ENCODE measurements at places on chromosomes 7 and 10. TPM values are rescaled to one million over a fixed set of nuclear protein-coding genes. Genes with fewer than 3 reads are reported as not detected.

The ENTPD1 gene
- not detected for total RNA-seq

DNA sequence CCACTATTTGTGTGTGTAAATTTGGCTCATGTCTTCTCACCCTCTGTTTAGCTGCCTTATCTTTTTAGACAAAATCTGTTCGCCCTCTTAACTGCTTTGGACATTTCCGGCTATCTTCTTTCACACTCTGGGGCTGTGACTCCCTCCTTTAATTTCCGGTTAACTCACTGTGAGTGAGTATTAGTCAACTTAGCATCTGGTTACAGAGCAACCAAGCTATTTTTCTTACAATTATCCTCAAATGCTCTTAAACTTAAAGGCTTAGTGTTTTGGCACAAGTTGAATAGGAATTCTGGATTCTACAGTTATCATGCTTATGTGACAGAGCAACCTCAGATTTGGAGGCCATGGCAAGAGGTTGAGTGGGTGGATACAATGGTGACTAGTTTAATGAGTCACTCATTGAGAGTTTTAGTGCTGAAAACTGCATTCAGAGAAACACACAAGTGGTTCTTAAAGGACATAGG, 177.6 kb upstream of the SEMA3A start:
- peak overlapping the region; percentile 53 for H3K4me3 ChIP-seq
- no peaks in the 10 kb centered on the region for H3K27me3 ChIP-seq
- H3K27ac ChIP-seq: peak overlapping the region; percentile 85
- peaks cover 27% of the 10 kb centered on the region for H3K4me1 ChIP-seq
- no peaks in the 10 kb centered on the region for H3K36me3 ChIP-seq

- no peaks in the 10 kb centered on the region for H3K36me3 ChIP-seq
- H3K27me3 ChIP-seq: peaks cover 18% of the 10 kb centered on the region
- H3K4me3 ChIP-seq: no peak overlapping the region
- DNase-seq: peak; percentile 82
- H3K27ac ChIP-seq: no peak overlapping the region
- H3K4me1 ChIP-seq: peaks cover 17% of the 10 kb centered on the region
Measured at GRCh38 chr10:49601857-49602256, 8.3 kb upstream of the SLC18A3 start.

The HNRNPF gene
- total RNA-seq: 172 TPM

DNA sequence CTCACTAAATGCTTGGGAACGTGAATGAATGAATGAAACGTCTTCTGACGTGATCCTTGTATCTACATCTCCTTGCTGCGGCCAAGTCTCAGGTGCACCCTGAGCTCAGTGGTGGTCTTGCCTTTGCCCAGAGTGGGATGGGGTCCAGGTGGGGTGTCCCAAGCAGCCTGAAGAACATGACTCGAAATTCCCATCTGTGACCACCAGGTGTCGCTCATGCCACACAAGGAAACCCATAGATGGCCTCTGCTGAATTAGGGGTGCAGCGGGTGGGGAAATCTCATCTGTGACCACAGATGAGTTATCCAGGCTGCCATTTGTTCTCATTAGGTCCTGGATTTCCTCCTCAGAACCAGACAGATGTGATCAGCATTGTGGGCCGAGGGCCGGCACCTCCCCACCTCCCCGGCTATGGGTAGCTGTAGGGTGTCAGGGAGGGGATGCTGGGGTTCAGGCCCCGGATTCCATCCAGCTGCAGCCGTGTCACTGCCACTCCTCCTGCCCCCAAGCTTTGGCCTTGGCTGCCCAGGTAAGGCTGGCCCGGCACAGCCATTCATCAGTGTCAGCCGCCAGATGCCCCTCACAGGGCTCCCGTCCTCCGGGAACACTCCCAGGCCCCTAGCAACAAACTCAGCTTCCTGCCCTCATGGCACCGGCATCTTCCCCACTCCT, 21.0 kb upstream of the GNA12 start:
- no peak overlapping the region for H3K27ac ChIP-seq
- no peaks in the 10 kb centered on the region for H3K36me3 ChIP-seq
- peak; percentile 61 for DNase-seq

- no peaks in the 10 kb centered on the region for H3K27me3 ChIP-seq
- DNase-seq: peak; percentile 54
- no peak overlapping the region for H3K27ac ChIP-seq
Measured at GRCh38 chr10:21265622-21266021, 259.9 kb downstream of the SKIDA1 start.
